ENCODE measurements at places on chromosomes 16 and 17. TPM values are rescaled to one million over a fixed set of nuclear protein-coding genes. Genes with fewer than 3 reads are reported as not detected.

DNA sequence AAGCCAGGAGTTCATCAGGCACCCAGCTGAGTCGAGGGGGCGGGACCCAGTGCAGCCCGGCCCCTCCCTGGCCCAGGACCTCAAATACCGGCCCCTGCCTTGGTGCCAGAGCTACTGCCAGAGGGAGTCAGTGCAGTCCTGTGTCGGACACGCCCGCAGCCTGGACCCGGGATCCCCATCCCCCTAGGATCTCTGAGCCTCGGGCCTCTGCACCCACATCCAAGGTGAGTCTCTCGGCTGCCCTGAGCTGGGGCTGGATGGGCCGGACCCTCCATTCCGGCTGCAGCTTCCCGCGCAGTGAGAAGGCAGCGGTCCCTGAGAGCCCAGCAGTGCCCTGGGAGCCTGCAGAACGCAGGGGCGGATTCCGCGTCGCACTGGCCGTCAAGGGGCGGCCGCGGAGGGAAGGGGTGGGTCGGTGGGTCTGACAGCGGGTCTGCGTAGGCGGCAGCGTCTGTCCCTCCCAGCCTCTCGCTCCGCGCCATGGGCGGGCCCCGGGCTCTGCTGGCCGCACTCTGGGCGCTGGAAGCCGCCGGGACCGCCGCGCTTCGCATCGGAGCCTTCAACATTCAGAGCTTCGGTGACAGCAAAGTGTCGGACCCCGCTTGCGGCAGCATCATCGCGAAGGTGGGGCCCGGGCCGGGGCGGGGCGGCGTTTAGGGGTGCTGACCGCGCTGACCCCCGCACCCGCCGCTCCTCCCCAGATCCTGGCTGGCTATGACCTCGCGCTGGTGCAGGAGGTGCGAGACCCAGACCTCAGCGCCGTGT is at the start of gene DNASE1L2:
DNASE1L2 (plus strand) TSS at position 108 of the 765 bp plus-strand sequence; CDS start at position 481, 373 bp downstream.
- no peak within 1 kb of the TSS for H3K27ac ChIP-seq
- no peak for DNase-seq
- H3K4me3 ChIP-seq = peak within 1 kb of the TSS; percentile 20
- H3K36me3 ChIP-seq = peaks cover 18% of the 10 kb centered on the region
- peaks cover 6% of the 10 kb centered on the region for H3K4me1 ChIP-seq
- H3K27me3 ChIP-seq = no peaks in the 10 kb centered on the region

DNA sequence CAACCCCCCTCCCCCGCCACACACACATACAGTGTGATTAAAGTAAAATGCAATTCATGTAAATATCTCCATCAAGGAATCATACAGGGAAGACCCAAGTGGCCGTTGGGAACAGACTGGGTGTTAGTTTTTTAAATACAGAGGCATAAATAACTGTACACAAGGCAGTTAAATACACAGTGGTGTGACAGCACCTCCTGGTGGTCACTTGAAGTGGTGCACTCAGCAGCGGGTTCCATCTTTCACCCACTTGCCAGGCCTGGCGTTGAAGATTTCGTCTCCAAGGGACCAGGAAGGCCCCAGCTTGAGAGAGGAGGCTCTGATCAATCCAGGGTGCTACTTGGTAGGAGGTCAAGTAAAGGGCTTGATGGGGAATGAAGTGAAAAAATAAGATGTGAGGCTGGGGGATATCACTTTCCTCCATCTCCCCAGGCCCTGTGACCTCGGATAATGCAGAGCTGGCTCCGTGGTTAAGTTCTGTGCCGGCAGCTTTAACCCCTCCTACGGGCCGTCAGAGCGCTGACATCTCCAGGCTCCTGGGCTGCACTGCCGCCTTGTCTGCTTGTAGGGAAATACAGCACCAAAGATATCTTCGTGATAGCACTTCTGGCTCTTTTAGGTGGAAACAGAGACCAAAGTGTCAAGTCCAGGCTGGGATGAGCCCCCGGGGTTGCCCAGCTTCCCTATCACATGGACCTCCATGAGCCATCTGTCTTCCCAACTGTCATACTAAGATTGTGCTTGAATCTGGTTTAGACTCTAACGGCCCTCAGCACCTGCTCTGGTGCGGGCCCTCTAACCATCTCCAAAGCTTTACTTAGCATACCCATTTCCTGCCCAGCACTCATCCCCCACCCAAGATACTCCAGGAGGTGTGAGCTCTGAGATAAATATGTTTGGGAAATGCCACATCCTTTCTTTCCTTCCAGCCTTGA is 20.7 kb downstream of the LGALS9 start:
- H3K4me1 ChIP-seq = no peaks in the 10 kb centered on the region
- no peak overlapping the region for H3K4me3 ChIP-seq
- DNase-seq = peak; percentile 62
- no peaks in the 10 kb centered on the region for H3K36me3 ChIP-seq

CTRL gene
- total RNA-seq = 1.0 TPM

DNA sequence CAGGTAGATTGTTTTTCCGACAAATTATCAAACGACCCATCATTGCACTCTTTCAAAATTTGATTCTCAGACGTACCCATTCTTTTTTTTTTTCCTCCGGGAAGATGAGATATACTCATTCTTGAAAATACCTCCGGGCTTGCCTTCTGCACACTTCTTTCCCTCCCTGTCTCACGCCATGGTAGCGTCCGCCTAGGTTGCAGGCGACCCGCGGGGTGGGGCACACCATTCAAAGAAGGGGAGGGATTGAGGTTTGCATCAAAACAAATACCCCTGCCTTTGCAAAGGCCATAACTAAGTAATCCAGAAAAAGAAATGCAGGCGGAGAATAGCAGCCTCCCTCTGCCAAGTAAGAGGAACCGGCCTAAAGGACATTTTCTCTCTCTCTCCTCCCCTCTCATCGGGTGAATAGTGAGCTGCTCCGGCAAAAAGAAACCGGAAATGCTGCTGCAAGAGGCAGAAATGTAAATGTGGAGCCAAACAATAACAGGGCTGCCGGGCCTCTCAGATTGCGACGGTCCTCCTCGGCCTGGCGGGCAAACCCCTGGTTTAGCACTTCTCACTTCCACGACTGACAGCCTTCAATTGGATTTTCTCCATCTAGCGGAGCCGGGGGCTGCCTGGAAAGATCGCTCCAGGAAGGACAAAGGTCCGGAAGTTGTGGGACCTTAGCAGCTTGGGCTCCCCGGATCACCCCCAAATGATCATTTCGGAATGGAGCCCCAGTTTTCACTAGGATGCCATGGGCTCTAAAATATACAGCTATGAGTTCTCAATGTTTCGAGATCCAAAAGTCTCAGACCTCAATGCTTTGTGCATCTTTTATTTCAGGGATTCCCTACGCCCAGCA is 843 bp downstream of the TP53 start:
- peak overlapping the region; percentile 98 for H3K27ac ChIP-seq
- H3K36me3 ChIP-seq = no peaks in the 10 kb centered on the region
- peaks cover 8% of the 10 kb centered on the region for H3K4me1 ChIP-seq
- peak; percentile 76 for DNase-seq

GRCh38 chr16:72847187-72848027 is 200.5 kb downstream of the ZFHX3 start:
- no peak overlapping the region for H3K4me3 ChIP-seq
- no peaks in the 10 kb centered on the region for H3K4me1 ChIP-seq
- H3K27me3 ChIP-seq = no peaks in the 10 kb centered on the region
- peak overlapping the region; percentile 81 for H3K27ac ChIP-seq
- no peak for DNase-seq
- H3K36me3 ChIP-seq = no peaks in the 10 kb centered on the region

- H3K27ac ChIP-seq = peak overlapping the region; percentile 14
- H3K4me3 ChIP-seq = no peak overlapping the region
- H3K4me1 ChIP-seq = no peaks in the 10 kb centered on the region
- DNase-seq = peak; percentile 62
- H3K27me3 ChIP-seq = no peaks in the 10 kb centered on the region
These were observed 25.9 kb upstream of the SPNS3 start for GRCh38 chr17:4407851-4408250.

All from breast epithelium (tissue), 4 donors.